Transverse colon (tissue), 4 donors: ENCODE measurements at places on chromosomes 1 and 21.

DNA sequence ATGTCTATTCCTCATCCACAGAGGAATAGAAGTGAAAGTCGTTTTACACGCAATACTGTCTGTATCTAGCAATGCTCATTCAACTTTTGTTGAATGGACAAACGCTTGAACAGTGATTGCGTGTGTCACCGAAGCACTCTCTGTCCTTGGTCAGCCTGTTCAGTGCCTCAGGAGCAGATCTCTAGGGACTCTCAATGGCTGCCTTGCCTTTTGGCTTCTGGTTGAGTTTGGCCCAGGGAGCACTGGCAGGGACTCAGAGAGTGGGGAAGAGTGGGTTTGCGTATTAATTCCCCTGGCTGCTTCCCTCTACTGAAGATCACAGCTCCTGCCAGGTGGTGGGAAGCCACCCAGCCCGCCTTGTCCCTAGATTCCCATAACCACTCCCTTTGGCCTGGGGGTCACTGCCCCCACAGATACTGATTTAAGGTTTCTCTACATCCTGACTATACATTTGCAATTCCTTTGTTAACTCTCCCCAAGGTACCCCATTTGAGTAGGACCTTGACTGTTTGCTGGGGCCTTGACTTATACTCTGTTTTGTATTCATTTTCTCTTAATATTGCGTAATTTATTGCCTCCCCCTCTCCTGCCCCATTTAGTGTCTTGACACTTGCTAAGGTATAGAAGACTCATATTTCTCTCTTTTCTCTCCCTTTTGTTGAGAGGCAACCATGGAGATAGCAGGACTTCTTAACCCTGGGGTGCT is 61.7 kb upstream of the USP24 start:
- DNase-seq = no peak

DNA sequence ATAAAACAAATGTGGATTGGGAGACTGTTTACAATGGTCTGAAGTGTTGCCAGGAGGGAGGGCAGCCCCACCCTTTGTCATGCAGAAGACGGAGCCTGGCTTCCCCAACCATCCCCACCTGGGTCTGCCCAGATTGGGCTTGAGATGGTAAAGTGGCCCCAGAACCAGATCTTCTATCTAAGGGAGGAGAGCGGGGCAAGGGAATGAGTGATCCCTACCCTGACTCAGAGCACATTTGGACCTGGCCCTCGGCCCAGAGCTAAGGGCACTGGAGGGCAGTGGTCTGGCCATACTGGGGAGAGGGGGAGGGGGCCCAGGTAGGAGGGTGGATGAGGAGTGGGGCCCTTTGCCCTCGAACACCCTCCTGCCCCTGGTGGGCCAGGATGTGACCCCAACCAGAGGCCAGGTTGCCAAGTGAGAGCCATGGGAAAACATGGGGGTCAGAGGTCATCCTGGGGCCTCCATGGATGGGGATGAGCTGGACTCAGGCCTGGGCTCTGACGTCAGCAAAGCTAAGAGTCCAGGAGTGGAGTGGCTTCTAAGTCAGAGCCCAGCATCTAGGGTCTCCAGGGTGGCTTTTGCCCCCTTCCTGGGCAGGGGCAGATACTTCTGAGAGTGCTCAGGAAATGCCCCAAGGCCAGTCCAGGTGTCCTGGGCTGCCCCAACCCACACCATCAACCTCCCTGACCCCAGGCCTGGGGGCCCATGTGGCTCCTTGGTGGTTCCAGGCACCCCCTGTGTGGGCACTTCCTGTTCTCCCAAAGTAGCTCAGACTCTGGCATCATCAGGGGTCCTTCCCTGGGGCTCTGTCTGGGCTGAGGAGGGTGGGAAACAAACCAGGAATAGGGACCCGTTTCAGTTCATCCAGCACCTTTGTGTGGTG is 1.6 kb upstream of the LEFTY1 start:
- peak; percentile 55 for DNase-seq

DNA sequence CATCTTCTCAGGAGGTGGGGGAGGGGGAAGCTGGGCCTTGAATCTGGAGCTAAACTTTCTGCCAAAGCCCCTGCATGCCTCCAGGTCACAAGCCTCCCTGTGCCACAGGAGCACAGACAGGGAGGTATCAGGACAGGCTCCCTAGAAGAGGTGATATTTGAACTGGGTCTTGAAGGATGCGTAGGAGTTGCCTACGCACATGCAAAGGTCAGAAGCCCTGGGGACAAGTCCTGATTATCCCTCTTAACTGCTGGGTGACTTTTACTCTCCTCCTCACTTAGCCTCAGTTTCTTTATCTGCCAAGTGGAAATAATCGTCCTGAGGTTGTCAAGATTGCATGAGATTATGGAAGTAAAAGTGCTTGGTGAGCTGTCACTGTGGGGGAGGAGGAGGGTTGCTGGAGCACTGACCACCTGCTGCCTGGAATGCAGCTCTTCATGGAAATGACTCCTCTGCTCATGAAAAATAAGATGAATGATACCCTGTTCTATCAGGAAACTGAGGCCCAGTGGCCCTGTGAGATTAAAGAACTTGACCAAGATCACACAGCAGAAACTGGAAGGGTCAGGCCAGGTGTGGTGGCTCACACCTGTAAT is 50.6 kb upstream of the LAPTM5 start:
- DNase-seq = no peak

GRCh38 chr1:158691907-158692306 is 5.4 kb upstream of the SPTA1 start:
- DNase-seq = no peak

GRCh38 chr1:28910379-28911115 is 3.8 kb upstream of the EPB41 start:
- DNase-seq = no peak

GRCh38 chr1:202965422-202965821 is 1.6 kb downstream of the CYB5R1 start:
- DNase-seq = no peak

- DNase-seq = peak; percentile 3
These were observed 8.9 kb upstream of the POFUT2 start for GRCh38 chr21:45296638-45297037.
